ENCODE measurements at places on chromosomes 7 and 10. TPM values are rescaled to one million over a fixed set of nuclear protein-coding genes. Genes with fewer than 3 reads are reported as not detected.

DNA sequence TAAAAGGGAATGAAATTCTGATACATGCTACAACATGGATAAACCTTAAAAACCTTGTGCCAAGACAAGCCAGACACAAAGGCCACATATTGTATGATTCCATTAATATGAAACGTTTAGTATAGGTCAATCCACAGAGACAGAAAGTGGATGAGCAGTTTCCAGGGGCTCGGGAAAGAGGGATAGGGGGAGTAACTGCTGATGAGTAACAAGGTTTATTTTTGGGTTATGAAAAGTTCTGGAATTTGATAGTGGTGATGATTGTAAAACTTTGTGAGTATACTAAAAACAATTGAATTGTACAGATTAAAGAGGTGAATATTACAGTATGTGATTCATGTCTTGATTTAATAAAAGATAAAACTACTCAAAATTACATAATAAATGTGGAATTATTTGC lies 19.1 kb upstream of the SLC13A1 start:
- DNase-seq, result no peak

RBM28 gene
- 17.1 TPM for total RNA-seq

DNA sequence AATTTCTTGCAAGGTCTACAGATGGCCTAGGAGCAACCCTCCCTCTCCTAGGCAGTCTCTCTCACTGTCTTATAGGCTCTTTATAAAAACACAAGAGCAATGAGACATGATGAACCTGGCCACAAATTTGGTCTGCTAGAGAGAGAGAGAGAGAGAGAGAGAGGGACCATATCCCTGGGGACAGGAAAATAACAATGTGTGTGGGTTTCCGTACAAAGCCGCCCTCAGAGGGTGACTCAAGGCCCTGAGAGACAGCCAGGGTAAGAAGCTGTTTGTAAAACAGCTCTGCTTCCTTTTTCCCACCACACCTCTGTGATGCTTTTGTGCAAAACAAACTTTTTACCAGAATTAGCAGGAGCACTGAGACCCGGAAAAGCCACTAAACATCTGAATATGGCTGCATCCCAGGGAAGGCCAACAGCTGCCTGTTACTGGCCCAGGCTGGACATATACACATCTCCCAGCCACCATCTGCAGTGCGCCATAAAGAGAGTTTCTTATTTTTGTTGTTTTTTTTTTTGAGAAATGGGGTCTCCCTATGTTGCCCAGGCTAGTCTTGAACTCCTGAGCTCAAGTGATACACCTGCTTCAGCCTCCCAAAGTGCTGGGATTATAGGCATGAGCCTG lies 18.4 kb downstream of the GIMAP5 start:
- DNase-seq, result no peak

NCF1 gene
- 3.2 TPM for total RNA-seq

DNA sequence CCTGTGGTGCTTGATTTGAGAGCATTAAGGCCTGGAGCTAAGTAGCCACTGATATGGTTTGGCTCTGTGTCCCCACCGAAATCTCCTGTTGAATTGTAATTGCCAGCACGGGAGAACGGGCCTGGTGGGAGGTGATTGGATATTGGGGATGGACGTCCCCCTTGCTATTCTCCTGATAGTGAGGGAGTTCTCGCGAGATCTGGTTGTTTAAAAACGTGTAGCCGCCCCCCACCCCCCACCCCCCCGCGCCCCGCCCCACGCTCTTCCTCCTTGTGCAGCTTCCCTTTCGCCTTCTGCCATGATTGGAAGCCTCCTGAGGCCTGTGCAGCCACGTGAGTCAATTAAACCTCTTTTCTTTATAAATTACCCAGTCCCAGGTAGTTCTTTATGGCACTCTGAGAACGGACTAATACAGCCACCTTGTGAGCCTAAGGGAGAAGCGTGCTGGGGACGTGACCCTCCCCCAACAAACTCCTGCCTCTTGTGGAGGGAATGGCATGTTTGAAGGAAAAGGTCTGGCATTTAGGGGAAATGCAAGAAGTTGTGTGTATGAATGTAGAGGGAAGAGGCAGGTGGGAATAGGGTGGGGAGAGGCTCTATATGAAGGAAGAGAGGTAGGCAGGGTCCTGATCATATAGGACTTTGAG lies 118.0 kb upstream of the KMT2C start:
- no peak for DNase-seq

ASB15 gene
- total RNA-seq, result not detected

DNA sequence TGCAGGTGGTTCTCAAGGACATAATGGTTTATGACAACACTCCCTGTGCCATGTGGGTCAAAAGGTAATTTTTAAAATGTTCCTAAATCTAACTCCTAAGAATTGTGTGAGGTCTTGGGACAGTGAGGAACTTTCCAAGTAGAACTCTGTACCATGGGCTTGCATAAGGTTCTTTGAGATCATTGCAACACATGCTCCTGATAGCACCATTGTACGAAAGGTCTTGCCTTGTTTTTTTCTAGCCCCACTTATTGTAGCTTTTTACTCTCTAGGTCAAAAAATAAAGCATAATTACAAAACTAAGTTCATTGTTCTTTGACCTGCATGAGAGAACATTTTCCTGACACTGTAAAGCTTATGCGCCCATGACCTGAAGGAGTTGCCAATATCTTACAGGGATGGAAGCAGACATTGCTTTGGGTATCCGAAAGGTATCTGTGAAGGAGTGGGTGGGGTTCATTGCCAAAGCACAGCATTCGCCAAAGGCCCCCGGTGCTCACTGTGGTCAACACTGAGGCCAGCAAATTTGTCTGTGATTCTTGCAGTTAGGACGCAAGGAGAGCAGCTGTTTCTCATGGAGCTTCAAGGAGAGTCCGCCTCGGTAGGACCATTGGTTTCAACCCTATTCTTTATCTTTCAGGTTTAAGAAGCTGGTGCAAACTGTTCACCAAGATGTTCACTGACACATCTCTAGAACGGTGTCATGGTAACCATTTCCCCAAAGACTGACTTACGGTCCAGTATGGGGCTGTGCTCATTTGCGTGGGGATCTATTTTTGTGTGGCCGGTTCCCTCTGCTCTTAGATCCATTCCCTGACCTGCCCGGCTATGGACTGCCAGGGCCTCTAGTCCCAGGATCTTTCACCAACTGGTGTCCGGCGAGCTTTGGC lies 7.6 kb upstream of the PRKAG2 start:
- DNase-seq, result no peak

GRCh38 chr7:50507898-50508470 lies 57.2 kb downstream of the DDC start:
- DNase-seq, result no peak

DNA sequence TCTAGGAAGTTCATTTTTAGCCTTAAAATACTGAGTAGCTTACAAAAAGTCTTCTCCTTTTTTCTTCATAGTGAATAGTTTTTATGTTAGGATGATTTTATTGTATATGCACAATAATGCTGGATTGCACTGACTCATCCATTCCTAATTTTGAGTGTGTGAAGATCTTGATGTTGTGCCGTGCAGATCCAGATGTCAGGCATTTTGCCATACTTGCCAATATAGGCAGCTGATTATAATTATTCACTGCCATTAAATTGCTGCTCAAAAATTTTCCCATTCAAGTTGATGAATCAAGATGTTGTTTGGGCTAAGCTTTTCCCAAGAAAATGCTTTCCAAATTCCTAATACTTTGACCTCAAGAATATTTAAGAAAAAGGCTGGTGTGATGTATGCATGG lies 218.3 kb downstream of the AHR start:
- DNase-seq, result no peak

Data from bronchial epithelial cell (primary cell).